ENCODE measurements at places on chromosomes 7 and 10.

DNA sequence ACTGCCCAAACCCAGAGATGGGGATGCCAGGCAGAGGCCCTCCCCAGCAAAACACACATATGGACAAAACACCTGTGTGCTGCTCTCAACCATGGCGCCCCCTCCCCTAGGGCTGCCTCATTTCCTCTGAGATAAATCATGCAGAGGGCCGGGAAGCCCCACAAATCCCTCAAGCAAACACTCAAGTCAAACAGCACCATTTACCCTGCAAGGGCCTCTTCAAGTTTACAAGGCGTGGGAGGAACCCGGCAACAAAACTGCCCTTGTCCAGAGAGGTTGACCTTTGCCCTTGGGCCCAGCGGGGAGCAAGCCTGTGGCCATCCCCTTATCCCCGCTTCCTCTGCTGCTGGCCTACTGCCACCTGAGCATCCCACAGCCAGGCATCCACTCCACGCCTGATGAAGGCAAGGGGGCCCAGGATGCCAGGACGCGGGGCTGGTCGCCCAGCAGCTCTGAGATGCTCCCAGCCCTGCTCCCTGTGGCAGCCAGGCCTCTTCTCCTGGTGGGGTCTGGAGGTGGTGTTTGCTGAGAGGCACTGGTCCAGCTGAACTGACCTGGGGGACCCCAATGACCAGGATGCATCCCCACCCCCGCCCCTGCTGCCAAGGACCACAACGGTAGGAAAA, 77.4 kb downstream of the DLG5 start:
- DNase-seq = peak; percentile 32

- no peak for DNase-seq
Measured at GRCh38 chr7:71563276-71563675, 431.3 kb downstream of the GALNT17 start.

DNA sequence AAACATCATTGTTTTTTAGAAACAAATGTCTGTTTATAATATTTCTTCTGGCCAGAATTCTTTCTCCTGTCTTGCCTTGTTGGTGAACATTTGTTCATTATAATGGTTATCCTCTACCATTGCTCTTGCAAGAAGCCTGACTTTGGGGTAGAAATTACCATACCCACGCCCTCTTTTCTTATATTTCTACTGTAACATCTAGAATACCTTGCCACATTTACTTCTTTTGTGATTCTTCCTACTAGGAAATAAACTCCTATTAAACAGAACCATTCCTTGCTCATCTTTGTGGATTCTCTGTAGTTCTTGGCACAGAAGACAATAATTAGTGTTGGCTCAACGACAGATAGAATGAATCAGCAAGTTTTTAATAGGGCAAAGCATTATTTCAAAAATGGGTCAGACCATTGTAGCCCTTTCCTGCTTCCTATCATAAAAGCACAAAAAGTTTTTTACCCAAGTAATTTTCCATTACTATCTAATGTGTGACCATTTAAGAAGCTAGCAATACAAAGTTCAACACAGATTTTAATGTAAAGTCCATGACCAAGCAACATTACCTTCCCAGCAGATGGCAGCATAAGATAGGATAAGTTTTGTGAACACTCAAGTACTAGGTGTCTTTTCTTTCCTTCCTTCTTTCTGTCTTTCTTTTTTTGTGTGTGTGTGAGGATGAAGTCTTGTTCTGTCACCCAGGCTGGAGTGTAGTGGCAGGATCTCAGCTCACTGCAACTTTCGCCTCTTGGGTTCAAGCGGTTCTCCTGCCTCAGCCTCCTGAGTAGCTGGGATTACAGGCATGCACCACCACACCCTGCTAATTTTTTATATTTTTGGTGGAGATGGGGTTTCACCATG, 270.4 kb downstream of the HGF start:
- DNase-seq = no peak

DNA sequence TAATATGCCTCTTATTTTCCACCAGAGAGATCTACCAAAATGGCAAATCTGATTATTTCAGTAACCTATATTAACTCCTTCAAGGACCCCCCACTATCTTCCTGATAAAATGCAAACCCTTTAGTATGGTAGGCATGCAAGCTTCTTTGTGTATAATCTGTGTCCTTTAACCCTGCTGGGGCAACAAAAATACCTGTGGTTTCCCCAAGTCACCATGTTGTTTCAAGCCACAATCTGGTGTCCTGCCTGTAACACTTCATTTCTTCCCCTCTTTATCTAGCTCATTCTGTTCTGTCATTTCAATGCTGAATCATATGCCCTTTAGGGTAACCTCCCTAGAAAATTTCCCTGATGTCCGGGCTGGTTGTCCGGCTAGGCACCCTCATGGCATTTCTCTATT, 5.3 kb downstream of the CALCR start:
- no peak for DNase-seq

- DNase-seq = no peak
Measured at GRCh38 chr7:99399597-99399996, 8.8 kb downstream of the PDAP1 start.

DNA sequence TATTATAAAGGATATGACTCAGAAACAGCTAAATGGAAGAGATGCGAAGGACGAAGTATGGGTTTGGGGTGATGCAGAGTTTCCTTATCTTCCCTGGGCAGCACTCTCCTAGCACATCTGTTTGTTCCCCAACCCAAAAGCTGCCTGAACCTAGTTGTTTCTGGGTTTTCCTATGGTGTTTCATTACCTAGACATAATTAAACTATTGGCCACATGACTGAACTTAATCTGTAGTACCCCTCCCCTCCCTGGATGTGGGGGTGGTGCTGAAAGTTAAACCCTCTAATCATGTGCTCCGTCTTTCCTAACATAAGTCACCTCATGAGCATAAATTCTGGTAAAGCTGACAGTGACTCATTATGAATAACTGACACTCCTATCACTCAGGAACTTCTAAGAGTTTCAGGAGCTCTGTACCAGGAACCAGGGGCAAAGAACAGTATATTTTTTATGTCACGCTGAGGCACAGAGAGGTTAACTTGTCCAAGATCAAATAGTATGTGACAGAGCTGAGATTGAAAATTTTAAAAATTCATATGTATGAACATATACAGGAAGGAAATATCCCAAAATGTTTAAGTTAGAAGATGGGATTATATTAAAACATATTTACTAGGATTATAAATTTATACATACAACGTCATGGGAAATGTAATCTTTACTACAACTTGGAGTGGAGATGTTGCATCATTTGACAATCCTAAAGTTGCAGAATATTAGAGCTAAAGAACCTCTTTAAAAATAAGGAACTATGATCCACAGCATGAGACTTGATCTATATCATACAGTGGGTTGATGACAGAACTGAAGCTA, 4.8 kb downstream of the STRIP2 start:
- DNase-seq = no peak

- DNase-seq = no peak
Measured at GRCh38 chr7:19128856-19129255, 11.4 kb upstream of the TWIST1 start.

DNA sequence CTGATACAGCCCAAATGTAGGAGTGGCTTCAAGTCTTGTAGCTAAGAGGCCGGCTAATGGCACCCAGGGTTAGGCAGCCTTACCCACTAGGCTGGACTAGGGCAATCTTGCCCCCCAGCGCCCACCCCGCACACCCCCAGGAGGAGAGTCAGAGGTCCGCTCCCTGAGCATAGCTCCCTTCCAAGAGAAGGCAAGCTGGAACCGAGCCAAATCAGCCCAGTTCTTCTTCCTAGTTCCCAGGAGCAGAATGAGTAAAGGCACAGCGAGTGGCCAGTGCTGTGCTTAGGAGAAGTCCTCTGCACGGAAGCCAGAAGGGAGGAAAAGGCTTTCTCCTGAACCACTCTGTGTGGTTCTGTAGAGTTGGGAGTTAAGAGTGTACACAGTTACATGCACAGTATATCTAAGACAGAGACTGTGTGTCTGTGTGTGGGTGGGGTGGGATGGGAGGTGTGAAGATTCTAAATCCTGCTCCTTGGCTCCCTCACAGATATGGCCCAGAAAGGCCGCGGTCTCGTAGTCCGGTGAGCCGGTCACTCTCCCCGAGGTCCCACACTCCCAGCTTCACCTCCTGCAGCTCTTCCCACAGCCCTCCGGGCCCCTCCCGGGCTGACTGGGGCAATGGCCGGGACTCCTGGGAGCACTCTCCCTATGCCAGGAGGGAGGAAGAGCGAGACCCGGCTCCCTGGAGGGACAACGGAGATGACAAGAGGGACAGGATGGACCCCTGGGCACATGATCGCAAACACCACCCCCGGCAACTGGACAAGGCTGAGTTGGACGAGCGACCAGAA, 59.7 kb upstream of the PDCD4 start:
- DNase-seq = no peak

DNA sequence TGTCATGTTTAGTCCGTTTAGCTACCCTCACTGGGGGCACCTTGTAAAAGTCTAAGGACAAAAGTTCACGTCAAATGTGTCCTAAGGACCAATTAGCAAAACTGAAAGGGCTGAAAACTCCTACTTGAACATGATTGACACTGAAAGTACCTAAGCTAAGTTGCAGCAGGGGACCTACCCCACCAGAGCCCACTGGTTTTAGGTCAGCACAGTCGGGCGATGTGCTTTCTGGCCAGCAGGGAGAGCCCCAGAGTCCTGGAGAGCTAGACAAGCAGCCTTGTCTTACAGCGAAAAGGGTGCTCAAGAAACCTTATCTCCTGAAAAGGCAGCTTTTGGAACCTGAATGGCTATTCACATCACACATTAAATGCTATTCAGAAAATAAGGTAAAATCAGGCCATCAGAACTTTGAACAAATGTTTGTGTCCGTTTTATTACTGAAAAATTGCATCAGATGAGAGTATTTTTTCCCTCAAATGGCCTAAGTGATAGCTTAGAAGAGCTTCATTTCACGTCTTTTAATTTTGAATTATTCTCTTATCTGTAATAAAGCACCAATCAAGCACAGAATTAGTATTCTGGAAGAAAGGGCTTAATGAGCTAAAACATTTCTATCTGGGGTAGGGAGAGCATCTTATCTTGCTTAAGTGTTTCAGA, 52.2 kb upstream of the MKI67 start:
- DNase-seq = peak; percentile 78

DNA sequence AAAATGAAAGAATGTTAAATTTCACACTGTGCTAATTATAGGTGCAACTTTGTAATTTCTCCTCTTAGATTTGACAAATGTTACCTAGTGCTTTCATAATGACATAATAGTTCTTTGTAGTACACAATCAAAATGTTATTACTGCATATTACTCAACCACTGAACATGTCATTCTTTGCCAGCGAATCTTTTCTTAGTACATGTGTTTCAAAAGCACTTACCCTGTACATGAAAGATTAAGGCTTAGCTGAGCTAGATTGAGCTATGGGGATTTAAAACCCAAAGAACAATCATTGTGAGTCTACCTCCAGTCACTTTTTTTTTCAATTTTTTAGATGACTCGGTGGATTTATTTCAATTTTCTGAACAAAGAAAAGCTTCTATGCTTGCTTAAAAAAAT, 123.5 kb upstream of the FERD3L start:
- no peak for DNase-seq

- no peak for DNase-seq
Measured at GRCh38 chr7:46654546-46655443, 733.7 kb upstream of the IGFBP3 start.

GRCh38 chr7:113698556-113699220, 220.1 kb downstream of the PPP1R3A start:
- peak; percentile 11 for DNase-seq

DNA sequence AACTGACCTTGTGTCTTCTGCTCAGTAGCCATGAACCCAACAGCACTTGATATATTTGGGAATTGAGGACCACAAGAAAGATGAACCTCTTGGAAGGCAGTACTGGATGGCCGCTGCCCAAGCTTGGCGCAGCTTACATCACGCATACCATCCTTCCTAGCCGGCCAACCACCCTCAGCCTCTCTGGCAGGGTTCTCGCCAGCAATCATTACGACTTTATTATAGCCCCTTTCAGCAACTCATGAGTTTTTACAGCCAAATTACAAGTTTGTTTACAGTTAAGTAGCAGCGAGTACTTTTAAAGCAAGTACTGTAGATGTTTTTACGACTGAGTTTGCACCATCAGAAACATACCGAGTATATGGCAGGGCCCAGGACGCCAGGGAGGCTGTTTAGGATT, 769.1 kb downstream of the SUGCT start:
- no peak for DNase-seq

- DNase-seq = no peak
Measured at GRCh38 chr7:36284456-36285090, 105.1 kb upstream of the ANLN start.

DNA sequence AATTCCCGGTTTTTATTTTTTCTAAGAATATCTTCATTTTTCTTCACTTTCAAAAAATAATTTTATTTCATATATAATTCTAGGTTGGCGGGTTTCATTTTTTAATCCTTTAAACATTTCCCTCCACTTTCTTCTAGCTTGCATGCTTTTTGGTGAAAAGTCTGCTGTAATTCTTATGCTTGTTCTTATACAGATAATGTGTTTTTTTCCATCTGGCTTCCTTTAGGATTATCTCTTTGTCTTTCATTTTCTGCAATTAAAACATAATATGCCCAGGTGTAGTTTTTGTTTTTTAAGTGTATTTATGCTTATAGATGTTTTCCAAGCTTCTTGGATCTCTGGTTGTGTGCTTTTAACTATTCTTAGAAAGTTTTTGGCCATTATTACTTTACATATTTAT, 341.3 kb upstream of the SEMA3C start:
- no peak for DNase-seq

- no peak for DNase-seq
Measured at GRCh38 chr10:71252220-71252619, 39.9 kb downstream of the UNC5B start.

DNA sequence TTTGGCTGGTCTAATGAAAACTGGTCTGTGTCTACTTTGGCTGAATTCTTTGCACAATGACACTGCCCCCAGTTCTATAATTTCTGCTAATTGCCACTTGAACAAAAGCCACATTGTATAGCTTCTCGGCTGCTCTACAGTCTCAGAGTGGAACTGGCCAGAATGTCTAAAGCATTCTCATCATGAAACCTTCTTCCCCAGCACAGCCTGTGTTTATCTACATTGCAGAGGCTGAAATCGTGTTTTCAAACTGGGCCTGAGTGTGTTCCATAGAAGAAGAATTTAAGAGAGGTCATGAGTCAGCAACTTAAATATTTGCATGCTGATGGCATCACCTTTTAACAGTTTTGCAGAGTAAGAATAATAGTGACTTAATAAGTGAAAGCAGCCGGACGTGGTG, 177.2 kb downstream of the BUB3 start:
- no peak for DNase-seq

GRCh38 chr7:21544715-21545114, 1.9 kb downstream of the DNAH11 start:
- DNase-seq = no peak

DNA sequence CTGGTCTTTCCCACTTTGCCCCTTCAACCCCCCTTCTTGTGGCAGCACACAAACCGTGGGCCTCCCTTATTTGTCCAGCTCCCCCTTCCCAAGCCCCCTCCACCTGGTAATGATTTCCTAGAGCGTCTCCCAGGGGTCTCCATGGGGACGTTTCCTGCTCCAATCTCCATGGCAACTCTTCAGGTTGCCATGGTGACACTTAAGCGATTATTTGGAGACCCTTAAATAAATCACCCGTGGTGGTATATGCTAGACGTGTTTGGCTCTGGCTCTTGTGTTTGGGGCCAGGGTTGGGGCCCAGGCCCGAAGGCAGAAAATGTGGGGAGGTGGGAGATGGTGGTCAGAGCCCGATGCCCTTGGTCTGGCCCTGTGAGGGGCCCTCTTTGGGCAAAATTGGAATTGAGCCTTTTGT, 41.1 kb upstream of the DLG5 start:
- DNase-seq = no peak
